Ovary (tissue), 10 donors: ENCODE measurements at places on chromosomes 4 and X.
A peak's percentile ranks its signal among the peaks of the same experiment; 100 is the strongest.

DNA sequence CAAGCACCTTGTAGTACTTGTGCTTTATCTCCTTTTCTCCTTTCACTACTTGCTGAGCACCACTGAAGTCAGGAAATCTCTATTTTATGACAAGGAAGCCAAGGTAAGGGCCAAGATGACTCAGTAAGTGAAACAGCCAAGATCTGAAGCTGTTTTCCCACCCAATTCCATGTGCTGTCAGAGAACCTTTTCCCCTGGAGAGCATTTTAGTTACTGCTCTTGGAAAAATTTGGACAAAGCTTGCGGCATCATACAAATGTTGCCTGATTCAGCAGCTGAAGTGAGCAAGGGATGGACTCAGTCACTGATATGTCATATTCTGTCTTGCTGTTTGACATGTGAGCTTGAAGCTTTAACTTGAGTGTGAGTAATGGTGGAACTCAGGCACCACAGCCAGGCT lies 391.4 kb downstream of the RAB28 start:
- no peak for DNase-seq

- DNase-seq, result no peak
These were observed 108.3 kb downstream of the APBB2 start for GRCh38 chr4:41106081-41106480.

- no peak for DNase-seq
These were observed 551.5 kb upstream of the ZFP42 start for GRCh38 chr4:187444061-187444460.

DNA sequence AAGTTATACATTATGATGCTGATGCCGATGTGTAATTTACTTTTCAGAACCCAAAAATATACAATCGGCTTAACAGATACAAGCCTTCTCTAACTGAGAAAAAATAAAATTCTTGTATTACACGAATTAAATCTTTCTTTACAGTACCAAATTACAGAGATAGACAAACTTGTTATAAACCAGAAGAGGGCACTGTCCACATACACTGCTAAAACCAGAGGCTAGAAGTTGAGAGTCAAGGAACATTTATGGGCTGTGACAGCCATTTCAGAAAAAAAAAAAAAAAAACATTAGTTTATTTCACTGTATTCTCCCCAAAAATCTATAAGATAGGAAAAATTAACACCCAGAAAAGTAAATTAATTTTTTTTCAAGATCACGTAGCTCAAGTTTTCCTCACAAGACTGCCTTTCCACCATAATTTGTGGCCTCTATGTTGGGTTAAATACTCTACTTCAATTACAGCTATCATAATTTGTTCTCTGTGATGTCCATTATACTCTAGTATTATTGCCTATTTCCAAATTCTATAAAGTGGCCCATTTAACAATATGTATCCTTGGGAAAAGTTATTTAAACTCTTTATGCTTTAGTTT lies 12.0 kb downstream of the EREG start:
- DNase-seq, result no peak

DNA sequence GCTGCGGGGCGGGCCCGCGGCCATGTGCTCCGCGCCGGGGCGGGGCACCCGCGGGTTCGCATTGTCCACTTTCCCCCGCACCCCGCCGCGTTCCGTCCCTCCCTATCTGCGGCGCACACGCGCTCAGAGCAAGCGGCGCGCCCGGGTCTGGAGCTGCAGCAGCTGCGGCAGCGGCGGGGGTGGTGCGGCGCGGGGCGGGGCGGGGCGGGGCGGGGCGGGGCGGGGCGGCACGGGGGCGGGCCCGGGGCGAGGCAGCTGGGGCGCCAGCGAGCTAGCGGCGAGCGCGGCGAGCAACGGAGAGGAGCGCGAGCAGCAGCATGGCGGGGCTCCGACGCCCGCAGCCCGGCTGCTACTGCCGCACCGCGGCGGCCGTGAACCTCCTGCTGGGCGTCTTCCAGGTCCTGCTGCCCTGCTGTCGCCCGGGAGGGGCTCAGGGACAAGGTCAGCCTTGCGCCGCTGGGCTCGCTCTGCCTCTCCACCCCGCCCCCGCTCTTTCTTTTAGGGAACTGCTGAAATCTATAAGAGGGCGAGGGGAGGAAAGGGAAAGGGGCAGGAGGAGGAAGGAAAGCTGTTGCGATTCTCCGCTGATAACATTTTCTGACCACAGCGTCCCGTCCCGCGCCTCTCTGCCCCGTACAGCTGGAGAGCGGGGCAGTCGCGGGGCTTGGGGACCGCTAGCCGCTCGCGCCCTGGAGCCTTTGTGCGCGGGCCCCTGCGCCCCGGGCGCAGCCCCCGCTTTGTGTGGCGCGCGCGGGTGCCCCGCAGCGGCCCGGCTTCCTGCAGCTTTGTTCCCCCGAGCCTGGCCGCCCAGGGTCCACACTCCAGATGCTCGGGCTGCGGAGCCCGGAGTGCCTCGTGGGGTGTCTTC lies at the start of gene TMEM131L:
Gene TMEM131L (plus strand): TSS at position 280 of the 868 bp plus-strand sequence. CDS start 38 bp downstream, at position 318.
- DNase-seq, result peak; percentile 55

DNA sequence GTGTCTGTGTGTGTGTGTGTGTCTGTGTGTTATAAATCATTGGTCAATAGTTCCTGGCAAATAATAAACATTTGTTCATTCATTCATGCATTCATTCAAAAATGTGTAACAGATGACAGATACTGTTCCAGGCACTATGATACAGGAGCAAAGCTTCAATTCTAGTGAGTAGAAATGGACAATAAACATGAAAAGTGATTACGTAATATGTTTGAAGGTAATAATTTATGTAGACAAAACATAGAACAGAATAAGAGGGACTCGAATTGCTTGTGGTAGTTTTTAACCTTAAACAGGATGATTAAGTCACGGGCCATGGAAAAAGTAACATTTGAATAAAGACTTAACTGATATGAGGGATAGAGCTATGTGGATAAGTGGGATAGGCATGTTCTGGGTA lies 90.1 kb upstream of the MAGEC2 start:
- no peak for DNase-seq

- DNase-seq, result no peak
These were observed 161.5 kb upstream of the EPHA5 start for GRCh38 chr4:65831828-65832227.

DNA sequence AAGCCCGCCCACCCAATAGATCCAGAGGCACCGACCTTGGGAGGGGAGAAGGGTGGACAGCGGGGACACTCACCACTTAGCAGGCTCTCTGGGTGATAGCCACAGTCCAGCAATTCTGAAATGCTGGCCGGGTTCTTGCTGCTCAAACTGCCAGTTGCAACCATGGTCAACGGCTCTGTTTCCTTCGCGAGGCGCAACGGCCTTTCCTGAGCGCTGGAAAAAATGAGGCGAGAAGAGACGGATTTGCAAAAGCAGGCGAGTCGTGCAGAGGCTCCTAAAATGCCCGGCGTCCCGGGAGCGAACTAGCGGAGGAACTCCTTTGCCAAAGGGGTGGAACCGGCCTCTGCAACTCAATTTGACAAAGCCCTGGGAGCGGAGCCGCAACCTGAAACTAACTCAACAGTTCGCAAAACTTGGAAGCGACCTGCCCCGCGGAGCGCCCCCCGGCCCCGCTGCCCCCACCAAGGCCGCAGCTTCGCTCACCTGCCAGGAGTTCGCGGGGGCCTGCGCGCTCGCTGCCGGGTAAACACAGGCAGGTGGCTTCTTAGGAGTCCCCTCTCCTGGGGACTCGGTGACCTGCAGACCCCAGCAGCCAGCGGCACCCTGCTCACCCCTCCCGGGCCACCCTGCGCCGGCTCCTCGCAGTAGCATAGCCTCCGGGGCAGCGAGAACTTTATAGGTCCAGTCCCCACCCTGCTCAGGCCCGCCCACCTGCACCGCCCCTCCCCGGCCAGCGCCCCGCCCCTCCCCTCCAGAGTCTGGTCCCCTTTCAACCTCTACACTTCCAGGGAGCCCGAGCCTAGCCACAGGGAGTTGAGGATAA lies at the start of gene DDIT4L:
Gene DDIT4L (minus strand): TSS at position 649 of the 823 bp plus-strand sequence. CDS start 485 bp downstream, at position 164.
- DNase-seq, result peak; percentile 43

DNA sequence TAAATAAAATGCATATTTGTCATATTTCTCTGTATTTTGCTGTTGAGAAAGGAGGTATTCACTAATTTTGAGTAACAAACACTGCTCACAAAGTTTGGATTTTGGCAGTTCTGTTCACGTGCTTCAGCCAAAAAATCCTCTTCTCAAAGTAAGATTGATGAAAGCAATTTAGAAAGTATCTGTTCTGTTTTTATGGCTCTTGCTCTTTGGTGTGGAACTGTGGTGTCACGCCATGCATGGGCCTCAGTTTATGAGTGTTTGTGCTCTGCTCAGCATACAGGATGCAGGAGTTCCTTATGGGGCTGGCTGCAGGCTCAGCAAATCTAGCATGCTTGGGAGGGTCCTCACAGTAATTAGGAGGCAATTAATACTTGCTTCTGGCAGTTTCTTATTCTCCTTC lies 3.3 kb downstream of the HTT start:
- DNase-seq, result no peak

DNA sequence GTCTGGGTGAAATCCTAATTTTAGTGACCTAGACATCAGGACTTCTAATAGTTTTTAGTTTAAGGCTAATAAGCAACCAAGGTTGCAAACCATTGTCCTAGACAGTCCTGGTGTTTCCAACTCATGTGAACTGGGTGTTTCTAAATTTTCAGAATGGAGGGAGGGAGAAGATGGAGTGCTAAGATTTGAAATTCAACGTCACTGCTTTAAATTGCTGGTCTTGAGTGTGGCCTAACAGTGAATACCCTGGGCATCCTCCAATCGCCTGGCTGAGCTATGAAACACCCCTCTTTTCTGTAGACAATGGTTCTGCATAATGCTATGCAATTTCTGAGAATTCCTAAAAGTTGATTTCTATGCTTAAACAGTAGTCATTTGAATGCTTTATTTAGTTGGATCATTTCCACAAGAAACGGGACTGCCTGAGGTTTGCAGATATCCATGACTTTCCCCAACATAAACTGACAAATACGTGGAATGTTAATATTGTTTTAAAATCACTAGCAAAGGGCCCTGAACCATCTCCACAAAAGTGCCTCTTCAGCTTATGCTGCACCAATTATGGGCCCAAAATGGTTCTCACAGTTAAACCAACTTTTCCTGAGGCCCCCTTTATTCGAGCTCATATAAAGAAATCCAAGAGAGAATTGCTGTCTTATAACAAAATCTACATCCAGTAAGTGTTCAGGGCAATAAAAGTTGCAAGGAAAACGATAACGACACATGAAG lies 1.1 kb downstream of the FBXL5 start:
- no peak for DNase-seq

DNA sequence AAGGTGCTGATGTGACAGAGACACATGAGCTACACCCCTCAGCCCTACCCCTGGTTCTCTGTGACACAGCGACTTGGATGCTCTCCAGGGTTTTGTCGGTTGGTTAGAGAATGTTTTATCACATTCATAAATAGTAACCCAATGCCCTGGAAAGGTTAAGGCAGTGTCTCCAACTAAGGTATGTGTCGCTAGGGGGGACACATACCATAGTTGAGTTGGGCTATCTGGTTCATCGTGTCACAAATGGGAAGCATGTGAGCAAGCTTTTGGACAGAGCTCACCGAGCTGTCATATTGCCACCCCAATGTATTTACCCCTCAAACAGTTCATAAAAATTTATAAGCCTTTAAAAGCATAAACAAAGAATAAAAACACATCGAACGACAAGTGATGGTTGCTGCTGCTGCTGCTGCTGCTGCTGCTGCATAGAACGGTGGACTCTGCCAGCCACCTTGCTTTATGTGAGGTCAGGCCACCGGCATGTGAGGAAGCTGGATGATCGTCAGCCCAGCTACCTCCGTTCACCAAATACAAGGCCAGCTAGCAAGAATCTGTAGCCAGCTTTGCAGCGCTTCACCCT lies 55.9 kb downstream of the STOX2 start:
- DNase-seq, result no peak

DNA sequence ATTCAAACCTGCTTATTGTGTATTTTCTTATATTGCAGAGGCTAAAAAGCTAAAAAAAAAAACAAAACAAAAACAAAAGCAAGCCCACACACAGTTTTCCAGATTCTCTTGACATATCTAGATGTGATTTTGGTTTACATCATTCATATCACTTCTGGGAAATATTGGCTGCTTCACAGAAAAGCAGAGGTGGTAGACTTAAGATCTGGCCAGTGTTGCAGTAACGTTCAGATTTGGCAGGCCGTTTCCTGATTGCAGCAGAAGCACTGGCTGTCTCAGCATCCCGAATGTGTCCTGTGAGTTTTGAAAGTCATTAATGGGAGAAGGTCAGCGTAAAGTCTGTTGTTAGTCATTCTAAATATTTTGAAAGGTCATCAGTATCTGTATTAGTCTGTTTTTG lies 2062.0 kb downstream of the ARAP2 start:
- no peak for DNase-seq

DNA sequence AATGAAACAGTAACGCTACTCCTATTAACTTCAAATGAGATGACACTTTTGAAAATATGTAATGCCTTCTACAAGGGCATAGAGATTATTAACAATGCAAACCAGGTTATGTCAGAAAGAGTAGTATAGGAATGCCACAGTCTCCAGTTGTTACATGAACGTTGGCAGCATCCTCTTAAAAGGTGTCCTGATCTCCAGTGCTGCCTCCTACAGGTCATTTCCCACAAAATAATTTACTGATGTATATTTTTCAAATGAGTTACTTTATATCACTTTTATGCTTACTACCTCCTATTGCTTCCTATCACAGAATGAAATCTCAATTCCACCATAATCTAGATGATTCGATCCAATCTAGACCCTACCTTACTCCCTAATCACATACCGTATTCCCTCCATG lies 195.2 kb upstream of the EPHA5 start:
- no peak for DNase-seq

DNA sequence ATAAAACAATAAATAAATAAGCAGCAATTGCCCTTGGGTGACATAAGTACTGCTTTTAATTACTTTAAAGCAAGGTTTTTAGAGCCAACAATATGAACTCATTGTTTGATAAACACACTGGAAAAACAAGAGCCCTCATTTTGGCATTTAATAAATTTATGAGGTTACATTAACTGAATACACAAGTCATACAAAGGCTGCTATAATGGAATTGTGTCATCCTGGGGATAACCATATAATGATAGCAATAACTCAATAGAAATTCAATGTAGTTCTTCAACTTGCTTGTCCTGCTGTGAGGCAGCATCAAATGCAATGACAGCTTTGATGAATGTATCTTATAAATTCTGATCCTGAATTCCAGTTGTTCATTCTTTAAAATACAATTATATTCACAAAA lies 1512.5 kb downstream of the STIM2 start:
- no peak for DNase-seq

- DNase-seq, result no peak
These were observed 256.5 kb upstream of the FAT1 start for GRCh38 chr4:186979961-186980745.

DNA sequence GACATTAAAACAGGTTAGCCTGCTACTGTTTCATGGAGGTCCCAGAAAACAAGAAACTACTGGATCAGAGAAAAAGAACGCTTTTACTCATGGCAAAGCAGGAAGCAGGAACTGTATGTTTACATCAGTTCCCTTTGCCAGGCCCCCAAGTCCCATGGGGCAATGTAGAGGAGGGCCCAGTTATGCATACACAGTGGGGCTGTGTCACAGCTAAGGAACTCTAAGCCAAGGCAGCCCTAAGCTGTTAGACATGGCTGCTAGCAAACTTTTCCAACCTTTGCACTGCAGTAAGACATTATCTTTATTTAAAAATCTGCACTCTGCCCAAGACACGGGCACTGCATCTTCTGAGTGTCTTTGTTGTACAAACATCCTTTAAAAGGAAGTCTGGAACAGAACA lies 975.8 kb downstream of the C4orf33 start:
- DNase-seq, result no peak

- no peak for DNase-seq
These were observed 328.4 kb upstream of the SPANXN1 start for GRCh38 chrX:144918936-144919335.
